ENCODE measurements at places on chromosomes 5 and 9. TPM values are rescaled to one million over a fixed set of nuclear protein-coding genes. Genes with fewer than 3 reads are reported as not detected.
A peak's percentile ranks its signal among the peaks of the same experiment; 100 is the strongest.

TGFBR1 gene
- 28.6 TPM for polyA plus RNA-seq

ORM2 gene
- polyA plus RNA-seq = not detected

DNA sequence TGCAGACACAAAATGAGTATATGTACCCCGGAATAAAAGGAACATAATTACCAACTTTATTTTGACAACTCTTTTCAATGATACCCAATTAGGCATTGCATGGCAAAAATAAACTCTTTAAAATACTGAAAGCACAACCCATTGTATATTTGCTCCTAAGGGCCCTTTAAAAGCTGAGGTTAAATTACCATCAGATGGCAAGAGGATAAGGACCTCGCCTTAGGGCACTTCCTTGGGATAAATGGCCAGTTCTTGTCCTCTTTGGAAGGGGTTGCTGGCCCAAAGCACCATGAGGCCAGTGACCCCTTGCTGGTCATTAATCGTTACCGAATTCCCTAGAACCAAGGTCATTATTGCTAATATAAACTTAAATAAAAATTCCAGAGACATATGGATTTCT is 46.0 kb downstream of the EBF1 start:
- no peak for DNase-seq

- DNase-seq = peak; percentile 9
Observed at GRCh38 chr5:123545506-123545905, 33.5 kb downstream of the CSNK1G3 start.

DNA sequence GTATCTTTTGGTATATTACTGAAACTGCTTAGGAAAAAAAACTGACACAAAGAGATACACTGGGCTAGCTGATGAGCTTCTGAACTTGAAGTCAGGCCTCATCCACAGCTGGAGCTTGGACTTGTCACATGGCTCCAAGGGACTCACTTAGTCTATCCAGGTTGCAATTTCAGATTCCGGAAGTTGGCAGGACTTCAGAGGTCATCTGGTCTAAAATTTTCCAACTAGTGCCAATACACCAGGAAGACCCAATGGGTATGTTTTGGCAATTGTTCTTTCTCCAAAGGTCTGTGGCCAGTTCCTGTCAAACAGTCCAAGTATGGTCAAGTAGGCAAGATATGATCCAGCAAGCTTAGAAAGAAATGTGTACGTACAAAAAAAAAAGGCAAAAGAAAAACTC is 36.7 kb downstream of the MRPS27 start:
- no peak for DNase-seq

DNA sequence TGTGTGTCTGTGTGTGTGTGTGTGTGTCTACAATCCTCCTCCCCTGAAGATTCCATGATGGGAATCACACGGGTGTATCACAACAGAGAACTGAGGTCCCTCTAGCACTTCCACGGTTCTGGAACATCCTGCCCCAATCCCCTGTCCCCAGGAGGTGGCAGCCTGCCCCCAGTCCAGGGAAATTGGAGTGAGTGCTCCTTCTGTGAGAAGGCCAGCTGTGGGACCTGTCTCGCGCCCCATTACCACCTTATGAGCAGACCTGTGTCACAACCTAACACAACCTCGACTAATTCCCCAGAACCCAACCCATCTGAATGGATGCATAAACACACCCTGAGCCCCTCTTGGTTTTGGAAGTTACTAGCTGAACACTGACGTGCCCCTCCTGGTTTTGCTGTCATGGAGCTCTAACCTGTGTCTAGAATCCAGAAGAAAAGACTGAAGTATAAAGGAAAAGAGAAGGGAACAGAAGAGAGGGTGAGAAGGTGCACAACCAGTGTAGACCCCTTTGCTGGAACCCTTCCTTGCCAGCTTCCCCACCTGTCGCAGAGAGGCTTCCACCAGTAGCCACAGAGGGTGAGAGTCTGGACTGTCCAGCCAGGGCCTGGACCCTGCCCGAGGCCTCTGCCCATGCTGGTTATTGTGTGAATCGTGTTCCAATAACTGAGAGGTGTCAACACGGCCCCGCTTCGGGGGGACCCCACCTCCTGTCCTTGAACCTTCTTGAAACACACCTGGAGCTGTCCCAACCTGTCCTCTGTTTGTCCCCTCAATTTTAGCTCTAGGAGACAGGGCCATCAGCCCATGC is 3.4 kb downstream of the BTNL9 start:
- DNase-seq = no peak

- no peak for DNase-seq
Observed at GRCh38 chr9:87086221-87086818, 139.0 kb upstream of the GAS1 start.

DNA sequence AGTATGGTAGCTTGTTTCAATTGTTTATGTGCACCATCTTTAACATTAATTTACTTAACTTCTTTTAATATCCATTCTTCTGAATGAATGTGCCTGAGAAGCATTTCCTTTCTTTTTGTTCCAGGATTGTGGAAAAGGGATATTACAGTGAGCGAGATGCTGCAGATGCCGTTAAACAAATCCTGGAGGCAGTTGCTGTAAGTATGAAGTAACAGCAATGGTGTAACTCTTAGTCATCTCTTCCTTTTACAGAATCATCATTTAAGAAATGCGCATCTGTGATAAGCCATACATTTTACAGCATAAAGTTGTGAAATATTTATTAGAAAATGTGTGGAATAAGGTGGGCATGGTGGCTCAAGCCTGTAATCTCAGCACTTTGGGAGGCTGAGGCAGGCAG is 117.7 kb downstream of the STARD4 start:
- DNase-seq = no peak

DNA sequence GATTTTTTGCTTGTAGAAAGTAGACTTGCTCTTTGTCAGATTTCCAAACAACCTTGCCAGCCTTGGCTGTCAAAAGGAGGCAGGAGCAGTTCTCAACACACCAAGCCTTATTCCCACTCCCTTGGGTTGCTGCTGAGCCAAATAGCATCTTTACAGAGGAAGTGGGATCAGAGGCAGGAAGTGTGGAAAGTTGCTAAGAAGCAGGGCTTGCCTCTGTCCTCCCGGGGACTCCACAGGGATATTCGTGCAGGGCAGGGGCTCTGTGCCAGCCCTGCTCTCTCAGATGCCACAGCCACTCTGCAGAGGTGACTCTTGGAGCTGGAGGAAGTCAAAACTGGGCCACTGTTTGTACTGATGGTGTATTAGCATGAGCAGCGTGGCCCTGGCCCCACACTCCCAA is 24.3 kb downstream of the PTPDC1 start:
- no peak for DNase-seq

GRCh38 chr9:5205071-5205470 is 19.6 kb upstream of the INSL6 start:
- DNase-seq = no peak

- DNase-seq = no peak
Observed at GRCh38 chr5:54084696-54085095, 225.7 kb downstream of the ARL15 start.
